ENCODE measurements at places on chromosomes 2 and 18. TPM values are rescaled to one million over a fixed set of nuclear protein-coding genes. Genes with fewer than 3 reads are reported as not detected.

Gene CABLES1
- 10.0 TPM for total RNA-seq

Gene PIGN
- 14.6 TPM for total RNA-seq

Gene ILKAP
- 65.2 TPM for total RNA-seq

Gene XPO1
- 236 TPM for total RNA-seq

Gene CNGA3
- total RNA-seq: not detected

Gene RGPD3
- not detected for total RNA-seq

Gene ACKR3
- total RNA-seq: 19.6 TPM

Data from PC-9 (cell line).